Activated CD4-positive, alpha-beta T cell treated with anti-CD3 and anti-CD28 coated beads, Interleukin-2, amount 10 ng/mL, durations not matched to agents 7 days and 5 days (primary cell): ENCODE measurements at places on chromosomes 11 and 22. TPM values are rescaled to one million over a fixed set of nuclear protein-coding genes. Genes with fewer than 3 reads are reported as not detected.
A peak's percentile ranks its signal among the peaks of the same experiment; 100 is the strongest.

- H3K27ac ChIP-seq: no peak overlapping the region
Observed at GRCh38 chr11:63908631-63909401, 8.1 kb downstream of the RCOR2 start.

GRCh38 chr11:124541204-124541603 lies 2.2 kb downstream of the OR8B12 start:
- H3K4me1 ChIP-seq: no peaks in the 10 kb centered on the region
- no peaks in the 10 kb centered on the region for H3K36me3 ChIP-seq
- H3K27me3 ChIP-seq: peaks cover 3% of the 10 kb centered on the region
- no peak overlapping the region for H3K27ac ChIP-seq
- DNase-seq: no peak

DNA sequence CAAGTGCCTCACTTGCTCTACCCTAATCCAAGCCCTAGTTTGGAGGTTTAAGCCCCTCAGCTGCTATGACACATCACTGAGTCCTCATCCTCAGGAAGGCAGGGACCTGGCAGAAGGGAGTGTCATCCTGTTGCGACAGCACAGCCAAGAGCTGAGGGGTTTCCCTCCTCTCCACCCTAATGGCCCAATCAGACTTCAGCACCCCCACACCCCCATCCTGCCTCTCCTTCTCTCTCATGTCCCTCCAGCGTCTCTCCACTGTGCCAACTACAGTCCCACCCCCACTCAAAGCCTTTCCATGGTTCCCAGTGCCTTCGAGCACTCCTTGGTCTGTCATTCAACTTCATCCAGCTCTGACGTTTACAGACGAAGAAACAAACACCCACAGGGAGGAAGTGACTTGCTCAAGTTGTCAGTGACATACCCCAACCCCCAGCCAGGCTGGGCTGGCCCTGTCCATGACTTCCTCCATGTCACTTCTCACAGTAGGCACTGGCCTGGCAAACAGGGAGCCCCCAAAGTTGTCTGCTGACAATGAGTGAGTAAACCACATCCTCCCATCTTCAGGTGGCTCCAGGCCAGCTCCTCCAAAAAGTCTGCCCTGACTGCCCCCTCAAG lies 15.6 kb downstream of the ARAP1 start:
- peaks cover 57% of the 10 kb centered on the region for H3K4me1 ChIP-seq
- H3K27ac ChIP-seq: peak overlapping the region; percentile 99
- DNase-seq: peak; percentile 69
- H3K4me3 ChIP-seq: peak overlapping the region; percentile 51
- no peaks in the 10 kb centered on the region for H3K27me3 ChIP-seq

DNA sequence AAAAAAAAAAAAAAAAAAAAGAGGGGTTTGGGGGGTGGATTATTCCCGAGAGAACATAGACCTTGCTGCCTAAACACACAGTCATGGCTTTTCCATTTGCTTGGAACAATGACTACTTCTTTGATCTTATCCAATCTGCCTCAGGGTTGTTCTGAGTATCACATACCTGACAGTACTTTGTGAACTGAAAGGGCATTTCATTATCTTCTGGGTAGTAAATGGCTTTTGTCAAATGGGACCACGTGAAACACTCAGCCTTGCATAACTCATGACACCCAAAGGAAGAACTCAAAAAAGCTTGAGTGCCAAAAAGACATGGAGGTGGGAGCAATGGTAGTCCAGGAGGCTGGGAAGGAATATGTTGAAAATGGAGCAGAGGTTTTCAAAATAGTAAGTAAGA lies 123.2 kb upstream of the BID start:
- H3K27ac ChIP-seq: no peak overlapping the region
- no peaks in the 10 kb centered on the region for H3K36me3 ChIP-seq
- H3K27me3 ChIP-seq: no peaks in the 10 kb centered on the region
- no peak overlapping the region for H3K4me3 ChIP-seq
- peaks cover 2% of the 10 kb centered on the region for H3K4me1 ChIP-seq

DNA sequence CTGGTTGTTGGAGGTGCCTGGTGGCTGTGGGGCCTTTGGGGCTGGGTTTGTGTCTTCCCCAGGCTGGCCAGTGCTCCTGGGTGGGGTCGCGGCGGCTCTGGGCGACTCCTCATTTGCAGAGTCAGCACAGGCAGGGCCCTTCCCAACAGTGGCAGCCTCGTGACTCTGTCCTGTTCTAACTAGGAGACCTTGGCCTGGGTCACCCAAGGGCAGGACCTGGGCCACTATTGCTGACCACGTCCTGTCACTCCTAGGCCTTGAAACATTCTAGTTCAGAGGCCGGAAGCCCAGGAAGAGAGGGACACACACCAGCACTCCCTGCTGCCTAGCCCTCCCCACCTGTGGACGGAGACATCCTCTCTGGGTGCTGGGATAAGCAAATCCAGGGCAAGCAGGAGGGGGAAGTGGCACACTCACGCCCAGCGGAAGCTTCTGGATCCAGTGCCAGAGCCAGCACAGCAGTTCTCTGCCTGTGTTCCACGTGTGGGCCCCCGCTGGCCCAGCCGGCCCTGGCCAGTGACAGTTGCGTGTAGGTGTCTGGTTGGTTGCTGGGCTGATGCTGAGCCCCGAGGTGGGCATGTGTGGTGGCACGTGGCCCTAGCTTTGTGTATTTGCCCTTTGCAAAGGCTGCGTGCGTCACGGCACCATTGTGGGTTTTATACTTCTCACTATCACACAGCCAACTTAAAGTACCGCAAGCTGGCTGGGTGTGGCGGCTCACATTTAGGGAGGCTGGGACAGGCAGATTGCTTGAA lies 4.3 kb upstream of the CHID1 start:
- no peak overlapping the region for H3K4me3 ChIP-seq
- H3K27ac ChIP-seq: no peak overlapping the region
- H3K27me3 ChIP-seq: no peaks in the 10 kb centered on the region
- DNase-seq: no peak

GRCh38 chr11:133191931-133192330 lies 340.4 kb downstream of the OPCML start:
- no peaks in the 10 kb centered on the region for H3K36me3 ChIP-seq
- no peak for DNase-seq
- H3K27ac ChIP-seq: no peak overlapping the region
- no peak overlapping the region for H3K4me3 ChIP-seq
- no peaks in the 10 kb centered on the region for H3K4me1 ChIP-seq
- peaks cover 8% of the 10 kb centered on the region for H3K27me3 ChIP-seq

GRCh38 chr11:1305501-1306056 lies 3.9 kb downstream of the TOLLIP start:
- peaks cover 2% of the 10 kb centered on the region for H3K36me3 ChIP-seq
- peaks cover 25% of the 10 kb centered on the region for H3K4me1 ChIP-seq
- H3K4me3 ChIP-seq: no peak overlapping the region
- peak; percentile 5 for DNase-seq
- no peaks in the 10 kb centered on the region for H3K27me3 ChIP-seq

DNA sequence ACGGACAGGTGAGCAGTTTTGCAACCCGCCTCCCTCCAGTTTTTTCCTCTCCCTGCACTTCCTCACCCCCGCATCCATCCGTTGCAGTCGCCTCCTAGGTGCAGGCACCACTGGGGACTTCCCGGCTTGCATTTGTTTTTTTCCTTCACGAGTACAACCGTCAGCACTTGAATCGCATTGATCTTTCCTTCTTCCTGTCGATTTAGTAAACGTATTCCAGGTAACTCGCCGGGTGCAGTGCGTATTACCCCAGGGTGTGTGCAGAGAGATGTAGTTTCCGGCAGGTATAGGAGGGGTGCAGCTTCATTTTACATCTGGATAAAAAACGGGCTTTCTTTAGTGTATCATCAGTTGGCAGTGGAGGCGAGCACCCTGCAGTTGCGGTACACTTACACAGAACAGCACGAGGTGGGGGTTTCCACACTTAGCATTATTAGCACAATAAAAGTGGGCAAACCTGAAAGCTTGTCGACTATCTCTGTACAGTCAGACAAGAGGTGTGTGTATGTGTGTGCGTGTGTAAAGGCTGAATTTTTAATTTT lies at the start of gene SORL1-AS1:
TSS of gene SORL1-AS1 (minus strand) at position 359 of the 542 bp plus-strand sequence.
- H3K36me3 ChIP-seq: peaks cover 70% of the 10 kb centered on the region
- H3K27me3 ChIP-seq: no peaks in the 10 kb centered on the region
- DNase-seq: peak; percentile 53
- peak within 1 kb of the TSS; percentile 94 for H3K27ac ChIP-seq

DNA sequence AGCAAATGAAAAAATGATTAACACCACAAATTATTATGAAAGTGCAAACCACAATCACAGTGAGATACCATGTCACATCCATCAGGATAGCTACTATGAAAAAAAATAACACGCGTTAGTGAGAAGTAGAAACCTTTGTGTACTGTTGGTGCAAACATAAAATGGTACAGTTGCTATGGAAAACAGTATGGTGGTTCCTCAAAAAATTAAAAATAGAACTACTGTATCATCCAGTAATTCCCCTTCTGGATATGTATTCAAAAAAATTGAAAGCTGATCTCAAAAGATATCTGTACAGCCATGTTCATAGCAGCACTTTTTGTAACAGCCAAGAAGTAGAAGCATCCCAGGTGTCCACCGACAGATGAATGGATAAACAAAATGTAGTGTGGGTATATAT lies 43.4 kb downstream of the CCDC81 start:
- H3K27me3 ChIP-seq: no peaks in the 10 kb centered on the region
- H3K27ac ChIP-seq: no peak overlapping the region
- H3K36me3 ChIP-seq: no peaks in the 10 kb centered on the region
- H3K4me3 ChIP-seq: no peak overlapping the region
- H3K4me1 ChIP-seq: peaks cover 5% of the 10 kb centered on the region
- no peak for DNase-seq

DNA sequence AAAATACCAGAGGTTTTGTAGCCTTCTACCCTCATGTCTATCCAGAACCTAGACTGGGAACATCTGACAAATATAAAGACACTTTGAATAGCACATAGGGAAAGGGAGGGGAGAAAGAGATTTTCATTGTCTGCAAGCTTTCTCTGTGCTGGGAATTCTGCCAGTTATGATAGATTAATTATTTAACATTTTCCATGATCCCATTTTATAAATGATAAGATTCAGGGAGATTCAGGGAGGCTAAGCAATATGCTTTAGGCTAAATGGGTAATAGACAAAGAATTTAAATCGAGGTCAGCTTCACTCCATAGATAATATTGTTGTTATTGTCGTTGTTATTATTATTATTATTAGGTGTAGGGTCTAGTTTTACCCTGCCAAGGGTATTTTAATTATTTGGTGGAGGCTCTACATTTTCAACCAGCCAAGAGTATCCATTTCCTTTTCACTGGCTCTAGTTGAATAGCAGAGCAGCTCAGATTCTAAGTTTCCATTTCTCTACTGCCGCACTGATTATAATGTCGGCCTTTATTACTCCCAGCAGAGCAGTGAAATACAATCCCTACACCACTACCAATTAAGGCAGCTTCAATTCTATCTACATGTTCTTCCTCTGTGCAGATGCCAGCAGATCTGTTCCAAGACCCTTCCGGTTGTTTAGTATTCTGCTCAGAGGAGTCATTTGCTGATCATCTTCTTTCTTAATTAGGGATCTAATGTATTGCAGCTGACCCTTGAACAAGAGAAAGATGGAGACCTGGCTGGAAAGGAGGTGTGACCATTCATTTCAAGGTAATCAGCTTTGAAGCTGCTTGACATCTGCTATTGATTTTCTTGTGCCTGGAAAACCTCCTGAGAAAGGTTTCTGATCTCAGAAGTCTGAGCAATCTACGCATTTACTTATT lies 23.8 kb upstream of the SYN3 start:
- DNase-seq: no peak
- no peaks in the 10 kb centered on the region for H3K36me3 ChIP-seq
- no peak overlapping the region for H3K4me3 ChIP-seq
- H3K27me3 ChIP-seq: no peaks in the 10 kb centered on the region
- no peak overlapping the region for H3K27ac ChIP-seq

- peak within 1 kb of the TSS; percentile 46 for H3K27ac ChIP-seq
- H3K4me3 ChIP-seq: peak within 1 kb of the TSS; percentile 82
- peaks cover 17% of the 10 kb centered on the region for H3K4me1 ChIP-seq
Observed at GRCh38 chr11:100687054-100687629, at the start of gene ARHGAP42. ARHGAP42 (plus strand) TSS chr11:100687288; CDS start chr11:100687679, 391 bp downstream.

- no peak for DNase-seq
- no peaks in the 10 kb centered on the region for H3K36me3 ChIP-seq
- no peak overlapping the region for H3K27ac ChIP-seq
- H3K4me3 ChIP-seq: no peak overlapping the region
- no peaks in the 10 kb centered on the region for H3K27me3 ChIP-seq
Observed at GRCh38 chr11:119975561-119976152, 162.3 kb downstream of the TRIM29 start.

The CARD16 gene
- 92.5 TPM for total RNA-seq

The MS4A6E gene
- not detected for total RNA-seq

The TFIP11 gene
- total RNA-seq: 52.5 TPM

The OR51B2 gene
- not detected for total RNA-seq

The SDHD gene
- total RNA-seq: 97.1 TPM

The CDHR5 gene
- not detected for total RNA-seq

The ELMOD1 gene
- not detected for total RNA-seq
